ENCODE measurements at places on chromosomes 6 and 20. TPM values are rescaled to one million over a fixed set of nuclear protein-coding genes. Genes with fewer than 3 reads are reported as not detected.

DNA sequence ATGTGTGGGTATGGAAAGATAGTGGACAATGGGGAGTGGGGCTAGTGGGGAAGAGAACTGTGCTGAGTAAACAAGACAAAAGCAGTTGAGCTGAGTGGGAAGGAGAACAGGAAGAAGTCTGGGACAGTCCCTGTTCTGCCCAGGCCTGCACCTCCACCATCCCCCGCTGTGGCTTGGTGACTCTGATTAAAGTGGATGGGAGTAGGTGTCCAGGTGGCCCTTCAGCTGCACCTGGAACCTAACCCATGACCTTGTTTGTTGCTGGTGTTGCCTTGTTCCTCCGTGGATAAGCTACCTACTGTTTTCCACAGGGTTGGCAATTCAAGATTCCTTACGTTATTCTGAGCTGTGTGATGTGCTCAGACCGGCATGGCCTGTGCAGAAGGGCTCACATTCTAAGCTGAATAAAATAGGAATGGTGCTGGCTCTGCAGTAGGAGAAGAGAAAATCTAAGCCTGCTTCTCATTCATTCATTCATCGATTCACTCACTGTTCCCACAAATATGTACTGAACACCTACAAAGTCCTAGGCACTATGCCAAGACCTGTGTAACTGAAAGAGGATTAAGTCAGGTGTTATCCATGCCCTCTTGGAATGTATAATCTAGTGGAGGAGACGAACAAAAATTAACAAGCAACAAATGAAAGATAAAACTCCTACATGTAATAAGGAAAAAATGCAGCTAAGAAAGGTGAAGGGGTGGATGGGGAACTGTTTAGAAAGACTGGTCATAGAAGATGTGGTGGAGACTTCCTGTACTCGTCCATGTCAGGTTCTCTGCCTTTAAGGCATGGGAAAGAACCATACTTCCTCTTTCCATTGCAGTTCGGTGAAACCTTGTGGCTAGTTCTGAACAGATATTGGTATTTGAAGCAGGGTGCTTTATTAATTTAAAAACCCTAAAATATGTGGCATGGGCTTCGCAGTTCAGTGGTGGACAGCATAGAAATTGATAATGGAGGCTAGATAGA, 10.1 kb upstream of the CALHM6 start:
- H3K27ac ChIP-seq = no peak overlapping the region
- H3K4me1 ChIP-seq = no peaks in the 10 kb centered on the region
- no peak for DNase-seq

GRCh38 chr20:1466211-1467081, at the start of gene NSFL1C:
NSFL1C (minus strand) TSS chr20:1466849; CDS start chr20:1466824, 25 bp downstream.
- H3K4me3 ChIP-seq = peak within 1 kb of the TSS; percentile 79
- no peaks in the 10 kb centered on the region for H3K36me3 ChIP-seq
- no peaks in the 10 kb centered on the region for H3K27me3 ChIP-seq
- peaks cover 3% of the 10 kb centered on the region for H3K4me1 ChIP-seq
- H3K27ac ChIP-seq = peak within 1 kb of the TSS; percentile 90

- no peak for DNase-seq
- H3K27ac ChIP-seq = no peak overlapping the region
- H3K4me3 ChIP-seq = no peak overlapping the region
- no peaks in the 10 kb centered on the region for H3K4me1 ChIP-seq
- no peaks in the 10 kb centered on the region for H3K27me3 ChIP-seq
- H3K36me3 ChIP-seq = no peaks in the 10 kb centered on the region
Measured at GRCh38 chr6:26016963-26017631, 54.5 kb downstream of the TRIM38 start.

GRCh38 chr6:56798163-56798562, 155.5 kb upstream of the DST start:
- no peak overlapping the region for H3K4me3 ChIP-seq
- DNase-seq = no peak
- no peak overlapping the region for H3K27ac ChIP-seq

DNA sequence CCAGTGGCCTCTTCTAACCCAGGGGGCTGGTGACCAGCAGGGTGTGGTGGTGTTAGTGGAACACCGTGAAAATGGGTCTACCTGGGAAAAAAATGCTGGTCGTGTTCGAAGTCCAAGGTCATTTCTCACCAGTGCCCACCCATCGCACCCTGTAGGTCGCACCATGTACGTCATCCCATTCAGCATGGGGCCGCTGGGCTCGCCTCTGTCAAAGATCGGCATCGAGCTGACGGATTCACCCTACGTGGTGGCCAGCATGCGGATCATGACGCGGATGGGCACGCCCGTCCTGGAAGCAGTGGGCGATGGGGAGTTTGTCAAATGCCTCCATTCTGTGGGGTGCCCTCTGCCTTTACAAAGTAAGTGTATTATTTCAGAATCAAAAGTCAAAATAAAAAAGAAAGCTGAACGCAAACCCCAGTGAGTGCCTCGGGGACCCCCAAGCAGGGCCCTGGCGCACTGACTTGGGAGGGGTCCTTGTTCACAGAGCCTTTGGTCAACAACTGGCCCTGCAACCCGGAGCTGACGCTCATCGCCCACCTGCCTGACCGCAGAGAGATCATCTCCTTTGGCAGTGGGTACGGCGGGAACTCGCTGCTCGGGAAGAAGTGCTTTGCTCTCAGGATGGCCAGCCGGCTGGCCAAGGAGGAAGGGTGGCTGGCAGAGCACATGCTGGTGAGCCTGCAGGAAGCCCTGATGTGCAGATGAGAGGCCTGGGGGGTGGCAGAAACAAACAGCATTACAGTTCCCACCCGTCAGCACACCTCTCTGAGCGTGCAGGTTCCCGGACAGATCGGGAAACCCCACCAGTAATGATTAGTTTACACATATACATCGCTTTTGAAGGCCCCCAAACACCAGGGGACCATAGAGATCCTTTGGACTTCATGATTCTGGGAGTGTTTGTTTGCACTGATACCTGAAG, 1.9 kb downstream of the PCK1 start:
- H3K4me1 ChIP-seq = no peaks in the 10 kb centered on the region
- H3K27me3 ChIP-seq = no peaks in the 10 kb centered on the region
- DNase-seq = no peak
- no peaks in the 10 kb centered on the region for H3K36me3 ChIP-seq
- no peak overlapping the region for H3K27ac ChIP-seq
- H3K4me3 ChIP-seq = no peak overlapping the region

DNA sequence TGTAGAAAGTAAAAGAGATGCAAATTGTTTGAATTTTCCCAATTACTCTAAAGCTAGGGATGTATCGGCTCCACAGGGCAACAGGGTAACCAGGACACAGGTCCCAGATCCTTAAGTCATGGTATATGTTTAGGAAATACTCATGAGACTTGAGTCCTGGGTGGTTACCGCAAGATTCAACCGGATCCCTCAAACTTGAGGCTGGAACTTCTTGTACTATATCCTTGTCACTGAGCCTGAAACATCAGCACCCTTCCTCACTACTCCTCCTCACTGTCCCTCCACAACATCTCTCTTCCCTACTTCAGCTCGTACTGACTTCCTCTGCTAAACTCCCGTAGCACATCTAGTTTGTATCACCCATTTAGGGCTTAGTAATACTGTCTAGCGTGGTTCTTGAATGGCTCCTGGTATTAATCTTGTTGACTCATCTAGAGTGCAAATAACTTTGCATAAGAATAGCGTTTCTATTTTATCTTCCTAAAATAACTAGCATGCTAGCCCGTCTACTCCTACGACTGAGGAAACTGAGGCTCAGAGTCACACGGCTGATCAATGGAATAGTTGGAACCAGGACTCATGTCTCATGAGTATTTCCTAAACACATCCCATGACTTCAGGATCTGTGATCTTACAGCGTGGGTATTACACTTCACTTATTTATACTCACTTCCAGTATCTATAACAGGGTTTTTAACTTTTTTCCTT, 72.1 kb downstream of the FILIP1 start:
- no peaks in the 10 kb centered on the region for H3K27me3 ChIP-seq
- H3K4me1 ChIP-seq = peaks cover 11% of the 10 kb centered on the region
- no peak overlapping the region for H3K4me3 ChIP-seq
- H3K36me3 ChIP-seq = no peaks in the 10 kb centered on the region
- no peak for DNase-seq
- H3K27ac ChIP-seq = no peak overlapping the region

GRCh38 chr6:107473660-107474059, 14.3 kb upstream of the PDSS2 start:
- H3K4me3 ChIP-seq = no peak overlapping the region
- H3K36me3 ChIP-seq = no peaks in the 10 kb centered on the region
- H3K27ac ChIP-seq = no peak overlapping the region
- no peak for DNase-seq
- no peaks in the 10 kb centered on the region for H3K27me3 ChIP-seq

GRCh38 chr20:8535403-8536261, 403.6 kb downstream of the PLCB1 start:
- H3K36me3 ChIP-seq = no peaks in the 10 kb centered on the region
- no peak overlapping the region for H3K4me3 ChIP-seq
- H3K27me3 ChIP-seq = no peaks in the 10 kb centered on the region

DNA sequence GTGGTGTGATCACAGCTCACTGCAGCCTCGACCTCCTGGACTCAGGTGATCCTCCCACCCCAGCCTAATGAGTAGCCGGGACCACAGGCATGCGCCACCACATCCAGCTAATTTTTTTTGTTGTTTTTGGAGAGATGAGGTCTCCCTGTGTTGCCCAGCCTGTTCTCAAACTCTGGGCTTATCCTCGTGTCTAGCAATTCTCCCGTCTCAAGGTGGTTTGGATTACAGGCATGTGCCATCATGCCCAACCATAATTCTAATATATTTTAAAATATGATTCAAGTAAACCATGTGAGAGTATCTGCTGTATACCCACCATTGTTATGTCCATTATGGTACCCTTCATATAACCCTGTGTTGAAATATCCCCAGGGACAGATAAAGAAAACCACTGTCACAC, 60.3 kb upstream of the C20orf144 start:
- DNase-seq = no peak
- H3K36me3 ChIP-seq = peaks cover 8% of the 10 kb centered on the region
- no peak overlapping the region for H3K4me3 ChIP-seq

GRCh38 chr6:49692534-49692933, 20.8 kb downstream of the CRISP2 start:
- no peak overlapping the region for H3K27ac ChIP-seq
- no peaks in the 10 kb centered on the region for H3K27me3 ChIP-seq
- no peaks in the 10 kb centered on the region for H3K4me1 ChIP-seq
- H3K4me3 ChIP-seq = no peak overlapping the region
- no peaks in the 10 kb centered on the region for H3K36me3 ChIP-seq
- DNase-seq = no peak

- no peak overlapping the region for H3K4me3 ChIP-seq
- no peak for DNase-seq
- H3K36me3 ChIP-seq = no peaks in the 10 kb centered on the region
- H3K27ac ChIP-seq = no peak overlapping the region
- no peaks in the 10 kb centered on the region for H3K27me3 ChIP-seq
Measured at GRCh38 chr6:11748591-11749210, 29.9 kb downstream of the ADTRP start.

DNA sequence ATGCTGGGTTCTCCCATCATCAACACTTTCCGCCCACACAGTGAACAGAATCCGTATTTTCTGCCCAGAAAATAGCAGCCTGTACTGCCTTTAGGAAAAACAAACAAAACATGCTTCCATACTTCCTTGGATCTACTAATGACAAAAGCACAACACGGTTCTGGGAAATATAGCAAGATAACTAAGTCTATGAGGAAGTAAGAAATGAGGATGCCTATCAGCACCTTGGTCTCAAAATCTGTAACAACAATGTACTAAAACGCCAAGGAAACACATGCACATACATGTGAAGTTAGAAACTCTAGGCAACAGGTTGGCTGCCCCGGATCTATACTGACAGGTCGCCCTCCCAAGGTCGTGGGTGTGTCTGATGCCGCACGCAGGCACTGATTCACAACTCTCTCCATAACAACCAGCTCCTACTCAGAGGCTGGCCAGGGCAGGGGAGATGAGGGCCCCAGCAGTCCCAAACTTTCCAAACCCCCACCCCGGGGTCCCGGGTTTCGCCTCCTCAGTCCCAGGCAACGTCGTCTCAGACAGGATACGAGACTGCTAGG, 710 bp downstream of the BTBD9 start:
- peak overlapping the region; percentile 85 for H3K27ac ChIP-seq
- no peaks in the 10 kb centered on the region for H3K36me3 ChIP-seq
- peak overlapping the region; percentile 63 for H3K4me3 ChIP-seq
- peaks cover 3% of the 10 kb centered on the region for H3K27me3 ChIP-seq

DNA sequence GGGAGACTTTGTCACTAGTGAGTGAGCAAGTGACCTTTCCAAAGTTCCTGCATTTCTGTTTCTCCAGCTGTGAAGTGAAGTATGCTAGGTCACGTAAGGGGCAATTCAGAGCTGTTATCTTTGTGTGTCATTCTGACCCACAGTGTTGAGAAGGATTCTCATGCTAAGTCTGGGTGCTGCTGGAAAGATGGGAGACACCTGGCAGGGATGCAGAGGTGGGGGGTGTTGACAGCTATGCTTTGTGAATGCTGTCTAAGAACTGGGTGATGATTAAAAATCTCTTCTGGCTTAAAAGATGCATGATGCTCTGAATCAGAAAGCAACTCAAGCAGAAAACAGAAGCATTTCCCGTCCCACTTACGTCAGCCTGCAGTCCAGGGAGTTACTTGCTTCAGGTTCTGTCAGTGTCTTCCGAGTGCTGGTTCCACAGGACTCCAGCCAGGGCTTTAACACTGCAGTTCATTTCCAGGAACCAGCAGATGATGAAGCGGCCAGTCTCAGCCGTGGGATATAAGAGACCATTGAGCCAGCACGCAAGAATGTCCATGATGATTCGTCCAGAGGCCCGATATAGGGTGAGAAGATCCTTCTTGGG, 30.9 kb upstream of the ASXL1 start:
- H3K4me1 ChIP-seq = peaks cover 22% of the 10 kb centered on the region
- H3K27me3 ChIP-seq = no peaks in the 10 kb centered on the region
- peaks cover 8% of the 10 kb centered on the region for H3K36me3 ChIP-seq
- H3K27ac ChIP-seq = peak overlapping the region; percentile 83
- peak; percentile 40 for DNase-seq

DNA sequence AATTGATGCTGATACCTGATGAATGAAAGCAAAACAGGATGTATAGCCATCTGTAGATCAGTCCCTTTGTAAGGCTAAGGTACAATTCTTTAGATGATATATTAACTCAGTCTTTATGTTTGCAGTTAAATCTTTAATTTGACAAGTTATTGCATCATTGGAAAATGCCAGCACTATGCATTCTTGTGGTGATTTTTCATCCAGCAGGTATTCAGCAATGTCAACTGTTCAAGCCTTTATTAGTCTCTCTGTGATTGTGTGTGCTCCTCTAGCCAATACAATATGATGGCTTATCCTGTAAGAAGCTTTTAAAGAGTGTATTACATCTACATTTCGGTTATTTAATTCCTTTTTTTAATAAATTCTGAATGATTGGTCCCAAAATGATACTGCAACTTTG, 34.3 kb downstream of the HLA-DMB start:
- peaks cover 18% of the 10 kb centered on the region for H3K27me3 ChIP-seq
- H3K4me3 ChIP-seq = no peak overlapping the region
- H3K36me3 ChIP-seq = no peaks in the 10 kb centered on the region
- H3K4me1 ChIP-seq = no peaks in the 10 kb centered on the region
- no peak for DNase-seq

The BEND6 gene
- 0.09 TPM for total RNA-seq

The FAM209B gene
- not detected for total RNA-seq

The HIVEP2 gene
- 18.0 TPM for total RNA-seq

The HINT3 gene
- 43.3 TPM for total RNA-seq

Measured in cardiac muscle cell (in vitro differentiated cells and primary cell).